Muscle of leg (tissue), 16 donors: ENCODE measurements at places on chromosomes 16 and 17.
A peak's percentile ranks its signal among the peaks of the same experiment; 100 is the strongest.

DNA sequence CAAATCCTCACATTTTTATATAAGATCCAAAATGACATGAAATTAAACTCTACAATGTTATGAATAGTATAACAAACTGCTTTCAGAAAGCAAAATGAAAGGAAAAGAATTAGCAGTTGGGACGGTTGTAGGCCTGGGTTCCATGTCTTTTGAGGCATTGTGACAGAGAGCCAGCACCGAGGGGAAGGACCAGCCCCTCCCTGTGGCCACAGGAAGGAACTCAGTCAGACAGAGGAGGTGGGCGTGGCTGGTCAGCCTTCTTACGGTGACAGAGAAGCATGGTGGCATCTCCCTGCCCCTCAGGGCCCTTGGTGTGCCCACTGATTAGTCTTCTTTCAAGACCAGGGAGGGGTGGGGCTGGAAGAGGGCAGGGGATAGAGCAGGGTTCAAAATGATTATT lies 5.7 kb downstream of the ZNF319 start:
- DNase-seq, result no peak

- no peak for DNase-seq
These were observed 19.8 kb downstream of the ACSF2 start for GRCh38 chr17:50445730-50446325.

DNA sequence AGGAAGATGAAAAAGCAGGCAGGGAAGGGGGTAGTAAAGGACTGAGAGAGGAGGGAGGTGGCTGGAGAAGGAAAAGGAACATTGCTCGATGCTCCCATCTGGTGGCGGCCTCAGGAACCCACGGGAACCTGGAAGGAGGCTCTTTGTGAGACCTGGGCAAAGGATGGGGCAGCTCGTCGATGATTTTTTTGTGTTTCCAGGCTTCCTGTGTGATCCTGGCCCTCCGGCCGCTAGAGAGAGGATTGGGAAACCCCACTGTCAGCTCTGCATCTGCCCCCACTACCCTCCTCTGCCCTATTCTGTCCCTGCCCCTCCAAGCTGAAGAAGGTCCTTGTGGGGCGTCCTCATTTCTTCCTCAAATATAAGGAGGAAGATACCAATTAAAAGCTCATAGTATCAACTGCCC lies 6.6 kb downstream of the WFIKKN2 start:
- peak; percentile 83 for DNase-seq

DNA sequence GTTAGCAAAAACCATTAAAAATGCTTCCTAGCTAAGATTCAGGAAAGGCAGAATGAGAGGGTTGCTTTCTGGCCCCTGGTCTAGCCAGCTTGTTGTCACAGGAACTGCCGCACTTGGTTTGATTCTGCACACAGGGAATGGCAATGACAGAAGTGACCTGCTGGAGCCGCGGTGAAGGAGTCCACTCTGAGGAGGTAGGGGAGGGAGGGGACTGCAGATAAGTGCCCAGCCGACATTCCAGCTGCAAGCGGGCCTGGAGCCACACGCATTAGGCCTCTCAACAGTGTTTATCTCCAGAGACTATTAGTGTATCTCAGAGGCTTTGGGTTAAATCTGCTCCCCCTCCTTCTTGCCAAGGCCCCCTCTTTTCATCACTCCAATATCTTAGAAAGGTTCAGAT lies 38.6 kb downstream of the CDRT15 start:
- DNase-seq, result no peak

DNA sequence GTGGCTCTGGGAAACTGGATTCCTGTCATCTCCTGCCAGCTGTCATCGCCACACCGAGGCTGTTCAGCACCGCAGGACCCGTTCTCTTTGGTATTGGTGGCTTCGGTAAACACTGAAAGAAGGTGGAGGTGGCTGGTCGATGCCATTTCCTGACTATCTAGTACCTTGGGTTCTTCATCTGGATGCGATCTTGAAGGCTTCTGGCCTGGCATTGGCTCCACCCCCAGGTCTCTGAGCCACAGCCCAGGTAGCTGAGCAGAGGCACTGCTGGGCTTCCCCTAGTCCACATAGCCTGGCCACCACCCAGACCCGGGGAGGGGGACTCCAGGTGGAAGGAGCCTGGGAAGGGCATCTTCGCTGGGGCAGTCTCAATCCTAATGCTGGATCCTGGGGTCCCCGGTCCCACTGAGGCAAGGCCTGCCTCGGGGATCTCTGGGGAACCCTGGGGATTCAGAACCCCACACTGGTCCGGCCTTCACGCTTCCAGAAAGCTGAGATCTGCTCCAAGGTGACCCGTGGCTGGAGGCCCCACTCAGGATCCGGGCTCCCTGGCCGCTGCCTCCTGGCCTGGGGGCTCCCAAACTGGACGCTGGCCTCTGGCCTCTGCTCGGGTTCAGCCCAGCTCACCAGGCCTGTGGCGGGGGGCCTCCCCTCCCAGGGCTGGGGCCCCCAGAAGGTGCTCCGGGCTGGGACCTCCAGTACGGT lies 1.8 kb downstream of the C16orf54 start:
- no peak for DNase-seq

- peak; percentile 59 for DNase-seq
These were observed 678 bp upstream of the GH1 start for GRCh38 chr17:63919311-63919723.

- DNase-seq, result no peak
These were observed 47.0 kb upstream of the MAF start for GRCh38 chr16:79647586-79647985.

DNA sequence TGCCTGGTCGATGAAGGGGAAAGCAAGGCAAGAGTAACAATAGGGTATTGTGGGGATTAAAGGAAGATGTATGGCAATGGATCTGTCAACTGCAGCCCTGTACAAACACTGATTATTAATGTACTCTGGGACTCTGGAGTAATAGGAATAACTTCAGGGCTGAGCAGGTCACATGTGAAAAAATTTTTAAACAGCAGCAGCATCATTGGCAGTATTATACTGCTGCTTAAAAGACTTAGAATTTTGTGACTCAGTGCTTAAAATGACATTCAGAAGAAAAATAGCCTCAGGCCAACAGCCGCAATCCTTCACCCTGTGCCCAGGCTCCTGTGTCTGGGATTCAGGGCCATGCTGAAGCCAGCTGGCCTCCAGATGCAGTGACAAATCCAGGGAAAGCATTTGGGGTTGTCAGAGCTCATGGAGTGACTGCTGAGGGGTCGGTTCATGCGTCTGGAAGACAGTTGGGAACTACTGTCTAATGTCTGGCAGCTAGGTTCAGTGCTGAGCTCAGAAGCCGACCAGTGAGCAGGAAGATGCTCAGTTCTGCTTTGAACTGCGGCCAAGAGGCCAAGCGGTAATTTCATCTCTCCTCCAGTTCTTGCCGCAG lies 22.2 kb downstream of the TEX2 start:
- DNase-seq, result peak; percentile 91

DNA sequence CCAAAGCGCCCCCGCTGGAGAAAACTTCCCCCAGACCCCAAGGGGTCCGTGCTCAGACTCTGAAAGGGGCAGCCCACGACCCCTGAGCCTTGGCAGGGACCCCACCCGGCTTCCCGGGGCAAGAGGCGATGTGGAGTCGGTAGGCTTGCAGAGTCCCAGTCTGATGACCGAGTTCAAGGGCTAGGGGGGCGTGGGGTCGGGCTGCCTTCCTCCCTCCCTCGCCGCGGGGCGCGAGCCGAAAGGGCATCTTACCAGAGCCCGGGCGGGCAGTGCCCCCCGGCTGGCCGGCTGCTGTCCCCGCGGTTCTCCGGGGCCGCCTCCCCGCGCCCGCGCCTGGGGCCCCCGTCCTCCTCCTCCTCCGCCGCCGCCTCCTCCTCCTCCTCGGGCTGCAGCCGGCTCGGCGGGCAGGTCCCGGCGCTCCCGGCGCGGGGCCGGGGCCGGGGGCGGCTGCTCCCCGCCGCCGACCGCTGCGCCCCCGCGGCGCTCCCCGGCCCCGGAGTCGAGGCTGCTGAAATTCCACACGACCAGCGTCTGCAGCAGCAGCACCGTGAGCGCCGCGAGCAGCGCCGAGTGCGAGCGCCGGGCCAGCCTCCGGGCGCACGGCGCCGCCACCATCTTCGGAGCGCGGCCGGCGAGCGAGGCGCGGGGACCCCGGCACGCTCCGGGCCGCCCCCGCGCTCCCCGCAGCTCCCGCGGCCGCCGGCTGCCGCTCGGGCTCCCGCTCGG lies 415 bp downstream of the XYLT1 start:
- no peak for DNase-seq
